ENCODE measurements at places on chromosomes 1 and 21. TPM values are rescaled to one million over a fixed set of nuclear protein-coding genes. Genes with fewer than 3 reads are reported as not detected.

The CELA2A gene
- total RNA-seq, result not detected

The C1orf56 gene
- total RNA-seq, result 4.8 TPM

The ADAMTS5 gene
- total RNA-seq, result 0.99 TPM

The SLC30A2 gene
- total RNA-seq, result 0.35 TPM

The C4BPB gene
- total RNA-seq, result not detected

The CHAF1B gene
- 19.3 TPM for total RNA-seq

The BRDT gene
- total RNA-seq, result 0.15 TPM

The ASPM gene
- 32.4 TPM for total RNA-seq

The ALG14 gene
- 2.7 TPM for total RNA-seq

The TMPRSS3 gene
- total RNA-seq, result 0.44 TPM

The ESRRG gene
- 0.44 TPM for total RNA-seq

The RBM15 gene
- total RNA-seq, result 62.0 TPM

The LCE3E gene
- not detected for total RNA-seq

The KCNJ15 gene
- total RNA-seq, result not detected

The PODN gene
- total RNA-seq, result 0.17 TPM

The NIBAN1 gene
- 6.0 TPM for total RNA-seq

The MEX3A gene
- 64.6 TPM for total RNA-seq

The TSNAX gene
- total RNA-seq, result 39.8 TPM

The MEGF6 gene
- total RNA-seq, result 21.3 TPM

The RHEX gene
- total RNA-seq, result not detected

The ASCL5 gene
- total RNA-seq, result 0.31 TPM

The MMEL1 gene
- 0.59 TPM for total RNA-seq

The ARHGEF11 gene
- total RNA-seq, result 41.1 TPM

The OR10K1 gene
- not detected for total RNA-seq

The FCN3 gene
- total RNA-seq, result 0.22 TPM

The EDEM3 gene
- 13.2 TPM for total RNA-seq

The TMEM69 gene
- total RNA-seq, result 29.1 TPM

The SGIP1 gene
- 1.6 TPM for total RNA-seq
